ENCODE measurements at places on chromosomes 3 and 15.

- no peak for DNase-seq
These were observed 142.8 kb downstream of the EDEM1 start for GRCh38 chr3:5330152-5330810.

GRCh38 chr3:177525987-177526712 is 328.9 kb upstream of the TBL1XR1 start:
- DNase-seq, result no peak

DNA sequence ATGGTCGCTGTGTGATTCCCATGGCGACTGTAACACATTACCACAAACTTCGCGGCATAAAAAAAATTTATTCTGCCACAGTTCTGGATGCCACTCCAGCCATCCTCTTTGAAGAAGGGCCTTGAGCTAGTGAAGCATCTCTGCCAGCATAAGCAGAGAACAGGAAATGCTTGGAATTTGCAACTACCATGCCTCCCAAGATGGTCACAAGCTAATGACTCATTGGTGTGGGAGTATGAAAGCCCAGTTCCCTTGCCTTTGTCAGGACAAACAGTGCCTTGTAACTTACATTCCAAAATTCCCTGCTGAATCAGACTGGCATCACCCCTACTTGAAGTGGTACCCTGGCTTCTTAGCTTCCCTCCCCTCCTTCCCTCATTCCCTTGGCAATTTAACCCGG is 129.7 kb downstream of the PROS1 start:
- no peak for DNase-seq

DNA sequence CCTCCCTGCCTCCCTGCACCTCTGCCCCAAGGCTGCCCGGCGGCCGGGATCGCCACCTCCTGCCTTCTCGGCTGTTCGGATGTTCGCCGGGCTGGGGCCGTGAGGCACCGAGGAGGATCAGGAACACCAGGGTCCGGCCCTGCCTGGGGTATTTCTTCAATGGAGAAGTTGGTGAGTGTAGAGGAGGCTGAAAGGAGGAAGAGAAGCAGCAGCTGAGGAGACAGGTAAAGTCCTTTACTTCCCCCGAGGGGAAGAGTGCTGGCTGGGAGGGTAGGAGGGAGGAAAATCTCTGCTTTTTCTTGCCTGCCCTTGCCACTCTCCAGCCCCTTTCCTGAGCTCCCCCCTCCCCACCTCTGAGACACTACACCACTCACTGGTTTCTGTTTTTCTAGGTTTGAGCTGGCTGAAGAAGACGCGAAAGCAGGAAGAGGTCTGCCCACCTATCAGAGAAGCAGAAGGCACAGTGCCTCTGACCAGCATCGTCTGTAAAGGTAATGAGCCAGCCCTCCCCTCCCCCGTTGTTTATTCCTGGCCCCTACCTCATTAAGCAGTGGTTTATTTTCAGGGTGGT is 519 bp downstream of the ASB7 start:
- no peak for DNase-seq

DNA sequence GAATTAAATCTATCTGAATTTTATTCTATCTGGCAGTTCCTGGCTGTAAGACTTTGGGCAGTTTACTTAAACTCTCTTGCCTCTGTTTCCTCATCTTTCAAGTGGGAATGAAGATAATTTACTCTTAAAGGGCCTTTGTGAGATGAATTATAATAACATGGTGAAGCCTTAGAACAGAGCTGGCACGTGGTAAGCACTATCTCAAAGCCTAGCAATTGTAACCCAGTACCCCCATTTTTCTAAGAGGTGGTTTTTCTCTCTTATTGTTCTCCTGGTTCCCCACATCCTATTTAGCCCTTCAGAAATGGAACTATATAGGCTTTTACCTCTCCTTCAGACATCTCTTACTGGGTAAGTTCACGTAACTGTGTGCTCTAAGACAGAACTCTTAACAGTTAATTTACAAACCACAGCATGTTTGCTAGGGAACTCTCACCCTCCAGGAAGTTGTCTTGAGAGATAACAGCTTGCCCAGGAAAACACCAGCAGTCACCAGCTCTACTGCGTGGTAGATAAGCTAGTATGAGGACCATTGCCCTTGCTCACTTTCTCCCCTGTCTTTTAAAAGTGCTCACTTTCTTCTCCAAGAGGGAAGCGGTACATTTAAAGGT is 12.3 kb upstream of the CRBN start:
- no peak for DNase-seq

GRCh38 chr15:76803049-76803571 is 102.0 kb downstream of the SCAPER start:
- no peak for DNase-seq

- DNase-seq, result no peak
These were observed 19.2 kb downstream of the GNB4 start for GRCh38 chr3:179432021-179432420.

DNA sequence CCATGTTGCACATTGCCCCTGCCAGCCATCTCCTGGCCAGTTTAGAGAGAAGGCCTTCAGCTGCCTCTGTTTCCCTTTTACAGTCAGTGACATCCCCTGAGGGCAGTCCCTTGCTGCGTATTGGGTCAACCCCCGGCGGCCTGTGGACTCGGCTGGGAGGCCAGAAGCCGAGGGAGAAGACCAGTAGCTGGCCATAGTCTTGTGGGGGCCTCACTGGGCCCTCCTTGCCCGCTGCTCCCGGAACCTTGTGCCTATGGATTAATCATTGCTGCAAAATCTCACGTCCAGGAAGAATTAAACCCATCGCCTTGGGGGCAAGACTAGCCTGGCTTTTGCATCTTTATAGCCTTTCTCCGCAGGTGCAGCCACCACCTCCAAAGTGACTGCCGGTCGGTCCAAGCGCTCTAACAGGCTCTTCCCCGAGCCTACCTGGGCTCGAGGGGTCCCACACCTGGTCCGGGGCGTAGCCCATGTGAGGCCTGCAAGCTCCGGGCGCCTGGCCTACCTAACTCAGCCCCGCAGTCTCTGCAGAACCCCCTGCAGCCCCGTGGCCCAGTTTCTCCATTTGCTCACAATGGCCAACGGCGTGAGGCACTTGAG is 870 bp upstream of the CHAC1 start:
- no peak for DNase-seq

- DNase-seq, result no peak
These were observed 15.3 kb upstream of the CEP97 start for GRCh38 chr3:101709126-101709525.

- DNase-seq, result no peak
These were observed 32.7 kb downstream of the IQSEC1 start for GRCh38 chr3:13040361-13041074.

- DNase-seq, result no peak
These were observed 62.4 kb upstream of the POLG start for GRCh38 chr15:89396723-89397652.

DNA sequence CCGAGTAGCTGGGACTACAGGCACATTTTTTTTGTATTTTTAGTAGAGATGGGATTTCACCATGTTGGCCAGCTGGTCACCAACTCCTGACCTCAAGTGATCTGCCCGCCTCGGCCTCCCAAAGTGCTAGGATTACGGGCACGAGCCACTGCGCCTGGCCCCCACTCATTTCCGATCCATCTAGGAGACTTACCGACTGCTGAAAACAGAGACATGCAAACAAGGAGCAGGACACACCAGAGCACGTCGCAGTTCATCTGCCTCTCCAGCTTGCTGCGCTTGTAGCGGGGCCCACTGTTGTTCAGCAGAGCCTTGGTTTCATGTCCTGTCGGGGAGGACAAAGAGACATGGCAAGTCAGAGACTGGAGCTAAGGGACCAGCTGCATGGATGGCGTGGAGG is 137.4 kb downstream of the ATP10A start:
- no peak for DNase-seq

GRCh38 chr15:70374096-70374495 is 276.4 kb upstream of the TLE3 start:
- no peak for DNase-seq

DNA sequence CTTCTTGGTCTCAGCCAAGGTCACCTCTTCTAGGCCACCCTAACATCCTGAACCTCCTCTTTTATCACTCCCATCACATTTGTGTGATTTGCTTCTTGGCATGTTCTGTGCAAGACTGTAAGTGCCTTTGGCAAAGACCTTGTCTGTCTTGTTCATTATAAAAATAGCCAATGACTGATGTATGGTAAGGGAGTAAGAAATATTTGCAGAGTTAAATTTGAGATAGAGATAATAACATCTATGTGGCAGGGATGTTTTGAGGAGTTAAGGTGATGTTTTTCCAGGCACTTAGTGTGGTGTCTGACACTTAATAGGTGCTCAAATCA is 202.3 kb downstream of the CADPS start:
- no peak for DNase-seq

GRCh38 chr3:191889756-191890155 is 428.8 kb downstream of the PYDC2 start:
- DNase-seq, result no peak

DNA sequence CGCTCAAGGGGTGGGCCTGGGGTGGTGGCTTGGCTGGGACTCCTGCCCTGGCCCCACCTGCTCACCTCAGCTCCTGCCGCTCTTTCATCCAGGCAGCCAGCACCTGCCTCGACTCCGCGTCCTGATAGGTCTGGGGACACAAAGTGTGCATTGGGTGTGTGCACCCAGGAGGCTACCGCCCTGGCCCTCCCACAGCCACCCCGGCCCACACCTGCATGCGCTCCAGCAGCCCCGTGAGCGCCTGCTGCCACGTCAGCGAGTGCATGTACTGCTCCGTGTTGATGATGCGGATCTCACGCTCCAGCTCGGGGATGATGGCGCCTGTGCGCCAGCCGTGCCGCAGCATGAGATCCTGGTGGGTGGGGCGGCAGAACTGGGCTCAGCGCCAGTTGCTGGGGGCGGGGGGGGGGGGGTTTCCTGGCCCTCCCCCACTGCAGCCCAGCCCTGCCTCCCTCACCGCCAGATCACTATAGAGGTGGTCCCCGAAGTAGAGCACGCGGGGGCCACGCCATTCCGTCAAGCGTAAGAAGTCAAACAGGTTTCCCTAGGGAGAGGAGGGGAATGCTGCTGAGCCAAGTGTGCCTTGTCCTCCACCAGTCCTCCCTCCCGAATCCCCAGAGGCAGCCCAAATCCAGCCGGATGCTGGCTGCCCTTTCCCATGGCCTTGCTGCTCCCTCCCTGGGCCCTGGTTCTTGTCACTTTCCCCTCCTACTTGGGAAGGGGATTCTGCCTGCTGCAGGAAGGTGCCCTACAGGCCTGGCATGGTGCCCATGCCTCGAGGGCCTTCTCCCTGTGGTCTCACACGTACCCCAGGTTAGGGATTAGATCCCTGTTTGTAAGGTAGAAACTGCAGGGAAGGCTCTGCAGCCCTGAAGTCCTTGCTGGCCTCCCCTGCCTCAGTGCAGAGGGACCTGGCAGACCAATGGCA is 8.6 kb downstream of the NT5DC2 start:
- DNase-seq, result no peak

- no peak for DNase-seq
These were observed 19.0 kb downstream of the SMAD6 start for GRCh38 chr15:66721020-66721419.

DNA sequence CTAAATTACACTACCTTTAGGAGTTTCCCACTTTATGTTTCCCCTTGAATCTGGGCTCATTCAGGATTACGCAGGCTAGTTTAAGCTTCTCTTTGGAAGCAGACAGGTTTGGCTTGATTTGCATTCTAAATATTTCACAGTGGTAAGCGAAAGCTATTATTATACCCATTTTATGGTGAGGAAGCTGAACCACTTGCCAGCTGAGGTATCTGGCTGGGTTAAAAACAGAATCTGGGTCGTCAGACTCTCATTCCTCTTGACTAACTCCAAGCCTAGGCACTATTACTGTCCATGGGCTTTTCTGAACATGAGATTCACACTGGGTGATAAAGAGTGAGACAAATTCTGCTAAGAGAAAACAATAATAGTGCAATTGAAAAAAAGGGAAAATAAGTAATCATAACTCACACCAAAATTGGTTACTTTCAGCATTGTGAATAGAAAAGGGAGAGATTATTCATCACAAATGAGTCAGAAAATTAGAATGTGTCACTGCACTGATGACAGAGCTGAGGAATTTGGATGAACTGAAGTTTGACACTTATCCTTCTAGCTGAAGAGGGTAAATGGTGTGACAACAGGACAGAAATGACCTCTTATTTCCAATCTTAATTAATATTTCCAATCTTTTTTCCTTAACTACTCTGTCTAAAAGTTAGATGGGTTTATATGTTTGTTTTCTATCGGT is 211.3 kb downstream of the TIGIT start:
- no peak for DNase-seq

DNA sequence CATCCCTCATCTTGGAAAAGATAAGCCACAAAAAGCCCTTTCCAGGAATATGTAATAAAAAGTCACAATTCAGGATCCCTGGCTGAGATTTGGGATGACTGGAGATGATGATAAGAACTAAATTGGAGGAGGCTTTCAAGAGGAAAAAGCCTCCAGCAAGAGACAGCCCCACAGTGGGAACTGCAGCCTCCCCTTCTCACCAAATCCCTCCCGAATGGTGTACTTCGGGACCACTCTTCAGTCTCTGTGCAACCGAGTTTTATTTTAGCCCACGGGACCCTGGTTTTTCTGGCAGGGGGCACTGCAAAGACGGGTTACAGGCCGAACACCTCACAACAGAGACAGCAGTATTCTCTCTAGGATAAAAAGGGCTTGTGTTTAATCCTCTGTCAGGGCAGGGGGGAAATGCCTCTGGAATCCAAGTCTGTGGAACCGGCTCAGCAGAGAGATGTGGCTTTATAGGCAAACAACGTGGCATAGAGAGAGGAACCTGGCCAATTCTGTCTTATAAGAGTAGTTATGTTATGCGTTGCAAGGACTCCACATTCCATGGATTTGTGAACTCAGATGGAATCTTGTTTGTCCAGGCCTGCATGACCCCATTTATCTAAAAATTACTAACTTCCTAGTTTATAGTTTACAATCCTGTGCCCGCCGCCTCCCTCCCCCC is 1.2 kb upstream of the LMCD1 start:
- DNase-seq, result no peak

DNA sequence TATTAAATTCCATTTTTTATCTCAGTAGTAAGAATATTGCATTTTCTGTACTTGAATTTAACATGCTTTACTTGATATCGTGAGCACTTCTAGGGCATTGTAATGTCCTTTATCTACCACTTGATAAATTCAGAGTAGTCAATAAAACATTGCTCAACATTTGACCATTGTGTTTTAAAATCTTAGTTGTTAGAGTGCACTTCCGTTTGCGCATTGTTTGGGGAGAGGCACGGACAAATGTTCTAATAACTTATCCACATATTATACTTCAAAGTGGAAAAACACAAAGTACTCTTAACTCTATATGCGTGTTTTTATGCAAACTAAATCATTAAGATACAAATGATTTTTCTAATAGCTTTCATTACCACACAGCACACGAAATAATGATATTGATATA is 419 bp downstream of the FAM227B start:
- DNase-seq, result no peak

DNA sequence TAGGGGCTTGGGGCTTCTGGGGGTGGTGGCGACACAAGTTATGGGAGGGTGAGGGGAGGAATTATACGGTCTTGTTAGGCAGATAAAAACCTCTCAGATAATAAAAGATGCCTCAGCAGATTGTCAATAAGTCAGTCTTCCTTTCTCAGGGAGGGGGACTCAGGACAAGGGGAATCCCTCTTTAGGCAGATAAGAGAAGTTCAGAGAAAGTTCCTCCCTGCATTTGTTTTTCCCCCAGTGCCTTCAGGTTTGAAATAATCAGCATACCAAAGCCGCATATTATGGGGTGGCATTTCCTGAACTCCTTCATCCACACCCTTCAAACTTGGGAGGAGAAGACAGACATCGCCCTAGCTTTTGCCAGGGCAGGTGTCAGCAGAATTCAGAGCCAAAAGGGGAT is 8.5 kb downstream of the PPCDC start:
- DNase-seq, result no peak
